BJ (cell line): ENCODE measurements at places on chromosomes 5 and 9.

- DNase-seq, result no peak
Observed at GRCh38 chr9:137138722-137139467, at the start of gene GRIN1. GRIN1 (plus strand) TSS chr9:137139154; CDS start chr9:137139487, 333 bp downstream.

DNA sequence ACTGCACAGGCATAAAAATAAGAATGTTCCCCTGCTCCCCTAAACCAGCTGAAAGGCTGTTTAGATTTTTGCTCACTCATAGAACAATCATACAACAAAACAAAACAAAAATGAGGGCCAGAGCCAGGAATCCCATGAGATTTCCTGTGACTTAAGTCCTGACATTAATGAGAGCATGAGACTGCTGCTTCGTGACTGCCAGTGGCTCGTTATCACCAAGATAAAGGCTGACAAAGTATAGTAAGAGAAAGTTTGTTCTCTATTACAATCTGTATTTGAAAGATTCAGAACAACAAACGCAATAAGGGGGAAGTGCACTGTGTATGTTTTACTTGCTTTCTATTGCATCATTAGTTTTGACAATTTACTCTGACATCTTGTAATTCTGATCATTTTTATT is 837.1 kb upstream of the C9orf72 start:
- DNase-seq, result no peak

DNA sequence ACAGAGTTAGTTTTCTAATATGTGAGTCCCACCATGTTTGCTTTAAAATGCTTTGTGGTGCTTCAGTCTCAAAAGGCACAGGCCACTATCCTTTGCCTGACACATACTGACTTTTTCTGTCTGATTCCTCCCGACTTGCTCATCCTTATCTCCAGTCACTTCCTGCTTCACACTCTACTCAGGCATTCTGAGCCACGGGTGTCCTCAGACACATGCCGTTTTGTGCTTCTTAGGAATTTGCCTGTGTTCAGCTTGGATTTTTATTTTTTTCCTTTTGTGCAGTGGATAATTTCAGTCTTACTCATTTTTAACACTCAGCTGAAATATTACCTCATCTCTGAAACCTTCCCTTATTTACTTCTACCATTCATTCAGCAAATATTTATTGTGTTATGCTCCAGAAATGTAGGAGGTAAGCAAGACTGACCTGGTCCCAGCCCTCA is 54.1 kb downstream of the MAN2A1 start:
- DNase-seq, result peak; percentile 95

DNA sequence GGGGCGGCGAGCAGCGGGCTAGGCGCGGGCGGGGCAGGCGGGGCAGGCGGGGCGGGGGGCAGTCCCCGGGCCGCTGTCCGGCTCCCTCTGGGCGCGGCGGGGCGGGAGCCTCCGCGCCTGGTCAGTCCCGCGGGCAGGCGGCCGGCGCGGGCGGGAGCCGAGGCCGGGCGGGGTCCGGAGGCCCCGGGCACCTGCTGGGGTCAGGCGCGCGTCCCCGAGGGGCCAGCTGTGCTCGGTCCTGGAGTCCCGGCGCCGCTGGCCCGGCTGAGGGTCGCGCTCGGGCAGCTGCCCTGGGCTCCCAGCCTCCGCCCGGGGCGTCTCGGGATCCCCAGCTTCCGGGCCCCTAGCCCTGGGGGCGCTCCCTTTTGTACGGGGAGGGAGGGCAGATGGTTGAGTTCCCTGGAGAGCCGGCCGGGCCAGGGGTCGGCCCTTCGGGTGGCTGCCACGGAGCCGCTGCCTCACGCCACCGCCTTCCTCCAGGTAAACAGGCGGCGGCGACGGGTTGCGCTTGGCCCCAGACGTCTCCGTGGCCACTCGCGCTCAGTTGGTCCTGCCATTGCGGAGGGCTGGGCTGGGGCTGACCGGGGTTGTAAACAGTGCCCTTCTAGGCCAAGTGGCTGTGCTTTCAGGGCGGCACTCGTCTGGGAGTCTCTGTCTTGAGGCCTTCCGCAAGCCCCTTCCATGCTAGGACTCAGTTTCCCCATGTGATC is 473 bp downstream of the ZBTB34 start:
- DNase-seq, result no peak

DNA sequence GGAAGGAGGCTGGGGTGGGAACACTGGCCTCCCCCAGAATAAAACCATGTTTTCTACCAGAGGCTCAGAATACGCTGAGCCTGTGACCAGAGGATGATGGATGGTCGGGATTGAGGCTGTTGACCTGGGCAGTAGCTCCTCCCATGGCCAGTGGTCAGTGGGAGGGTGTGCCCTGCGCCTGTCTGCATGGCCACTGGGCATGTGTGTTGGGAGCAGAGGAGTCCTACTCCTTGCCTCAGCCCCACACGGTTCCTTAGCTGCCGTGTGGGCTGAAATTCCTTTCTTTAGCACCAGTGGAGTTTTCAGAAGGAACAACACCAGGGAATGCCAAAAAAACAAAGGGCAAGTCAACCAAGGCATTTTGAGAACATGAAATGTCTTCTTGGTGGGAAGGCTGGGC is 8.5 kb upstream of the RMND5B start:
- no peak for DNase-seq

GRCh38 chr9:100217536-100217935 is 118.5 kb downstream of the INVS start:
- no peak for DNase-seq

GRCh38 chr5:4983701-4984100 is 156.4 kb upstream of the ADAMTS16 start:
- DNase-seq, result no peak

- no peak for DNase-seq
Observed at GRCh38 chr9:82969291-82969690, 93.7 kb downstream of the RASEF start.

GRCh38 chr9:108663422-108663821 is 192.4 kb downstream of the ACTL7B start:
- DNase-seq, result no peak

- DNase-seq, result peak; percentile 37
Observed at GRCh38 chr5:133709209-133709725, 96.9 kb upstream of the FSTL4 start.

- DNase-seq, result no peak
Observed at GRCh38 chr5:108773330-108773729, 25.6 kb downstream of the FER start.

GRCh38 chr5:59829386-59829785 is 64.1 kb downstream of the PDE4D start:
- peak; percentile 90 for DNase-seq

DNA sequence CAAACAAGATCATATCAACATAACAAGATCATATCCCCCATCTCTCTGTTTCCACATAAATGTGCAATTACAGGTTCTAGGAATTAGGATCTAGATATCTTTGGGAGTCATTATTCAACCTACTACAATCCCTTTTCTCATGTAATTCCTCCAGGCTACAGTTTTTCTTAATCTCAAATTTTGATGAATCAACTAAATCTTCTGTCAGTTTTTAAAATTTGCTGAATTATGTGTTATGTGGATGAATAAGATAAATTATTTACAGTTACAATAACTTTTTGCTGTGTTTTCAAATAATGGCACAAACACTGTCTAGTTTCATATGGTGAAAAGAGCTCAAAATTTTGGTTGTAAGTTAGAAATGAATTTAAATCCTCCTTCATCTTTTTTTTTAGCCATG is 405.8 kb downstream of the FAM170A start:
- DNase-seq, result no peak
